Mucosa of descending colon (tissue), 3 donors: ENCODE measurements at places on chromosomes 1 and 21. TPM values are rescaled to one million over a fixed set of nuclear protein-coding genes. Genes with fewer than 3 reads are reported as not detected.

The RNU1-1 gene
- 6,222 TPM for total RNA-seq

GRCh38 chr1:110878993-110879392 lies 6.0 kb downstream of the CD53 start:
- DNase-seq = no peak

GRCh38 chr1:224377676-224378006 lies 21.0 kb downstream of the CNIH4 start:
- DNase-seq = no peak

GRCh38 chr1:149942885-149943284 lies 6.2 kb upstream of the MTMR11 start:
- no peak for DNase-seq
